ENCODE measurements at places on chromosomes 7 and 10.

DNA sequence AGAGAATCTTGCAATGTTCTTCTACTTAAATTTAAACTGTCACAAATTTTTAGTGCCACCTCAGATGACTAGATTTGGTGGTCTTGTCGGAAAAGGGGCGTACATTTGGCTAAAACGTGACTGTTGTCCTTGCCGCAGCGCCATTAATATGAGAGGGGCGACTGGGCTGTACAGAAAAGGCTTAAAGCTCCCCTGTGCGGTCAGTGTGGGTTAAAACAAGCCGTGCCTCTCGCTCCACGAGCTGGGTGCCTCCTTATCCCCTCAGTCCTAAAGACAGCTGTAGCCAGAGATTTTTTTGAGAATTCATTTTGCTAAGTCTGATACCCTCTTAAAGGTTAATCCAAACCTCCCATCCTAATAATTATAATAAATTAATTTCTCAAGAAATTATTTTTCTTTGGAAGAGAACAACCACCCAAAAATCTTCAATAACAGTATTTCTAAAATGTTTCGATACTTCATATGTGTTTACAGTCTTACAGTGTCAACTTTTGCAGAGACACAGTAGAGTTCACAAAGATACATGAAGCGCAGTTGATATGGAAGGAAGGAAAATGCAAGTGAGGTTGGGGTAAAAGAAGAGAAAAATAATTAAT, 68.6 kb downstream of the C7orf25 start:
- peak; percentile 5 for DNase-seq

DNA sequence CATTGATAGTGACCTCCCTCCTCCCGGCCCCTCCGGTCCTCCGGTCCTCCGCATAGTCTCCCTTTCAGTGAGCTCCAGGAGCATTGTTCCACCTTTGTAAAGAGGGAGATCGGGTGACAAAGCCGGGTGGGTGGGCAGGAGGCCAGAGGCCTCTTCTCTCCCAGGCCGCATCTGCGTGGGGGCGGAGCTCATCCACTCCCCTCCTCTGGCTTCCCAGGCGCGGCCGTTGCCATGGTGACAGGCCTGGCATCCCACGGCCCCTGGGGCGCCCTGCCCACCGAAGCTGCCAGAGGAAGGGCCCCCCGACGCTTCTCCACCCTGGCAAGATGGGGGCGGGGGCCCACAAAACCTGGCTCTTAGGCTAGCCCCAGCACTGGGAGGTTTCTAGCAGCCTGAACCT, 4.4 kb upstream of the FZD9 start:
- DNase-seq: peak; percentile 50

GRCh38 chr7:22782616-22783232, 39.9 kb downstream of the TOMM7 start:
- peak; percentile 33 for DNase-seq

- no peak for DNase-seq
Observed at GRCh38 chr10:102499356-102499755, 3.2 kb downstream of the ACTR1A start.

- peak; percentile 24 for DNase-seq
Observed at GRCh38 chr7:20541608-20542349, 73.7 kb upstream of the ABCB5 start.

DNA sequence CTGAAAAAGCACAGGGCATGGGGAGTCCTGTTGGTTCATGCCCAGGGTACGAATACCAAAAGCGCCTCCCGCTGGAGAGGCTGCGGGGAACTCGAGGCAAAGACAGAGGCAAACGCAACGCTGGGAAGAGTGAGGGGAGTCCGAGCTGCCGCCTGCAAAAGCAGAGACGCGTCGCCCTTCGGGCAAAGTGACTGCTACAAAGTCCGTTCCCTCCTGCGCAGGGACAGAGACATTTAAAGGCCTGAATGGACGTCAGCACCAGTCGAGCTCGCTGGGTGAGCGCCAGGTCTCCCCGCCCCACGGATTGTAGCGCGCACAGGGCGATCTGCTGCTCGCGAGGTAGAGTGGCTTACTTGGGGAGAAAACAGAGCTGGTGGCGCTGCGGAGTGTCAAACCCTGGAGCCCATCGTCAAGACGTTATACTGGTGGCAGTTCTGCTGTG, 732.8 kb downstream of the ZWINT start:
- DNase-seq: peak; percentile 3

- no peak for DNase-seq
Observed at GRCh38 chr7:157018997-157019608, 8.6 kb upstream of the MNX1 start.

- peak; percentile 20 for DNase-seq
Observed at GRCh38 chr10:102408728-102409603, 9.6 kb downstream of the PSD start.

- no peak for DNase-seq
Observed at GRCh38 chr10:20085115-20085514, 268.9 kb downstream of the PLXDC2 start.

GRCh38 chr7:38323156-38323555, 49.7 kb upstream of the TARP start:
- no peak for DNase-seq

GRCh38 chr10:50437248-50437647, 185.9 kb upstream of the ASAH2 start:
- no peak for DNase-seq

- no peak for DNase-seq
Observed at GRCh38 chr10:35470248-35470924, 134.1 kb downstream of the CCNY start.

GRCh38 chr7:138882249-138882648, 84.3 kb upstream of the ATP6V0A4 start:
- DNase-seq: no peak

DNA sequence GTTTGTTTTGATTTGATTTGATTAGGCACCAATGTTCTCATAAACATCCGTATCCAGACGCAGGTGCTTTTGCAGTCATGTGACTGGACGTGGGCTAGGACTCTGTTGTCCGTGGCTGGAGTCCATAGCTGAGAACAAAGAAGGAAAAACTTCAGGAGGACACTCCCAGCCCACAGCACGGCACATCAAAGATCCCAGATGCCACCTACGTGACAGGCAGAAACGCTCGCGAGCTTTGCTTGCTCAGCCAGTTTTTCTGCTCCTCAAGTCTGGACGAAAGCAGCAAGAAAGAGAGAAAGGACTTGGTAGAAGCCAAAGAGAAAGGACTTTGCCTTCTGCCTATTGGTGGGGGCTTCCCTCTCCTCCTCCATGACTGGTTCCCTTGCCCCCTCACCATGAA, 6.9 kb upstream of the ZKSCAN1 start:
- DNase-seq: peak; percentile 14

DNA sequence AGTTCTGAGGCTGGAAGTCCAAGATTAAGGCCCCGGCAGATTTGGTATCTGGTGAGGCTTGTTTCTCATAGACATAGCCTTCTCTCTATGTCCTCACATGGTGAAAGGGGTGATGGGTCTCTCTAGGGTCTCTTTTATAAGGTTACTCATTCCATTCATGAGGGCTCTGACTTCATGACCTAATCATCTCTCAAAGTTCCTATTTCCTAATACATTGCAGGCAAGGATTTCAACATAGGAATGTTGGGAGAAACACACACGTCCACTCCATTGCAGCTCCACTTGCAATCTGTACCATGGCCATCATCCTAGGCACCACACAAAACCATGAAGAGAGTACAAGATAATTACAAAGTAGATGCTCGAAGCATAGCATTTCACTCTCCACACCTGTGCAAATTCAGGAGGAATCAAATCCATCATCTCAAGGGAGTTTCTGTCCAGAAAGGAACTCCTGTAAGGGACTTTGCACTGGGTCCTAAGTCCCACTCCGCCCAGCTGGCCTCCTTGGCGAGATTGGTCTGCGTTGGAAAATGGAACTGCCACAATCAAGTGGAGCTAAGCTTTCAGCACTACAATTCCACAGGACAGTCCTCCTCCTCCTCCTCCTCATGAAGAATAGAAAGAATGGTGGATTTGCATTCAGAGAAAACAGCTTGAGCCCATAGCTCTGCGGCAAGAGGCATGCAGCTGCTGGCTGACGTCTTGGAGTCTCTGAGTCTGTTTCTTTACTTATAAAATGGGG, 8.8 kb downstream of the DDC start:
- no peak for DNase-seq

- no peak for DNase-seq
Observed at GRCh38 chr10:2985729-2986232, 81.6 kb upstream of the PFKP start.

DNA sequence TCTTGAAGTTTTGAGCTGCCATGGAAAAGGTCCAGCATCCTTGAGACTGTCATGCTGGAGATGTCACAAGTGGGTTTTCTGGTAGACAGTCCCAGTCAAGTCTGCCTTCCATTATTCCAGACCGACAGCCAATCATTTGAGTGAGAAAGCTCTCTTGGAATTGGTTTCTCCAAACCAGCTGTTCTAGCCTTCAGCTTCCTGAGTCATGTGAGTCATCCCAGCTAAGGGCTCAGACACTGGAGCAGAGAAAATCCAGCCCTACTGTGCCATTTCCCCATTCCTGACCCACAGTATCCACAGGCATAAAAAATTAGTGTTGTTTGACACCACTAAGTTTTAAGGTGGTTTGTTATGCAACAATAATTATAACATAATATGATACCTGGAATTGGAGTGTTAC, 219.0 kb downstream of the ADRA2A start:
- no peak for DNase-seq

DNA sequence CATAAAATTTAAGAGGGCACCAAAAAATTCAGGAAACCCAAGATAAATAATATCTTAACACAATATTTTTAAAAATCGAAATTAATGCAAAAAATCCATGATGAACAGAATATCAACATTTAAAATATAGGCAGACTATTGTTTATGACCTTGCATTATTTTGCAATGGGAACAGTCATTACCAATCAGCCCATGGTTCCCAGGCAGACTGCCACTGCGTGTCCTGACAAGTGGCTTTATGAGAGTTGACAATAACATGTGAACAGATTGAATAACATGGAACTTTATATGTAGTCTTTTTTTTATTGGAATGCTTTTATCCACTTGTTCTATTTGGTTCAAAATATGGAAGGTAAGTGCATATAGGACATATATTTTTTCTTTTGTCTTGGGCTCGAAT, 3.1 kb upstream of the AVPI1 start:
- no peak for DNase-seq

- no peak for DNase-seq
Observed at GRCh38 chr7:88735920-88736319, 23.6 kb upstream of the ZNF804B start.

DNA sequence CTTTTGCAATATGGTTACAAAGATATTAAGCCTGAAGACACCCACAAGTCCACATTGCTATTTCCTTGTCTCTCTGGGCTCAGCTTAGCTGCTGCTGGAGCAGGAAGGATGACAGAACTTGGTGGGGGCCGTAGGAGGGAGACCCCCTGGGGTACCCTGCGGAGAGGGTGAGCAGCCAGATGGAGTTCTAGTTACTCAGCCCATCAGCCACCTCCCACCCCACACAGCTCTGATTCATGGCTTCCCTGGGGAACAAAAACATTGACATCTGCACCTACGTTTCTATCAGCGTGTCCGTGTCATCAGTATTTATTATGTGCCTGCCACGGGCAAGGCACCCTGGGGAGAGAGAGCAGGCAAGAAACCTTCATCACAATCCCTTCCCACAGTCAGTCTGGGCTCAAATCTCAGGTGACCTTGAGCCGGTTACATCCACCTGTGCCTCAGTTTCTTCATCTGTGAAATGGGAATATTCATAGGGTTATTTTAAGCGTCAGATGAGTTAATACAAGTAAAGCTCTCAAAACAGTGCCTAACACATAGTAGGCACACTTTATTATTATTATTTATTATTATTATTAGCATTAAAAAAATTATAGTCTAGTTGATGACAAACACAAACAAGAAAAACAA, 131.5 kb downstream of the C10orf105 start:
- DNase-seq: no peak

- DNase-seq: no peak
Observed at GRCh38 chr7:25580141-25580540, 351.9 kb upstream of the NPVF start.

DNA sequence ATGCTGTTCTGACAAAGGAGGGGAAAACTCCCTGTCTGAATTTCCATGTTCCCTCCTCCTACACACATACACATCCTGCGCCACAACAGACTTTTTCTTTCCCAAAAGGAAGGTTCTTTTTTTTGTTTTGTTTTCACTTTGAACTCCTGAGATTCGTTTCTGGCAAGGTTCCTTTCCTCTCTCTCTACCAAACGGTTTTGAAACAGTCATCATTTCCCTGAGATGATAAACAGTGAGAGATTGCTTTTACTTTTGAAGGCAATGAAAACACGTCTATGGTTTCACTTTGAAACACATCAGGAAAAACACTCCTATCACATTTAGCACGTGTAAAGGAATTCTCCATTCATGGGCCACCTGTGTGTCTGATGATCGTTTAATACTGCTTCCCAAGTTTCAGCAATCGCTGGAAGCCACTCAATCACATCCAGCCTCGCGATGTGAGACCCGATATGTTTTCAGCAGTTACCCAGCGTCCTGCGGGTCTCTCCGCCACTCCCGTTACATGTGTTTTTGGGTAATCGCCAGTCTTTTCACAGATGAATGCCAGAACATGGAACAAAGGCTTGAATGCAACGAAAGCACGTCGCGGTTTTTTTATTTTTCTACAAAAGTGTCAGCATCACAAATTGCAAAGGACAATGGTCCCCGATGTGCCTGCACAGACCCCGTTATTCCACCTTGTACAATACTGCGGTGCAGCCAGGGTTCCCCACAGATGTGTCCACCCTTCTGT, 62.8 kb upstream of the CUX1 start:
- DNase-seq: no peak

GRCh38 chr7:111162692-111163091, 71.8 kb downstream of the LRRN3 start:
- no peak for DNase-seq

GRCh38 chr10:20892796-20893195, 4.3 kb downstream of the NEBL start:
- no peak for DNase-seq

DNA sequence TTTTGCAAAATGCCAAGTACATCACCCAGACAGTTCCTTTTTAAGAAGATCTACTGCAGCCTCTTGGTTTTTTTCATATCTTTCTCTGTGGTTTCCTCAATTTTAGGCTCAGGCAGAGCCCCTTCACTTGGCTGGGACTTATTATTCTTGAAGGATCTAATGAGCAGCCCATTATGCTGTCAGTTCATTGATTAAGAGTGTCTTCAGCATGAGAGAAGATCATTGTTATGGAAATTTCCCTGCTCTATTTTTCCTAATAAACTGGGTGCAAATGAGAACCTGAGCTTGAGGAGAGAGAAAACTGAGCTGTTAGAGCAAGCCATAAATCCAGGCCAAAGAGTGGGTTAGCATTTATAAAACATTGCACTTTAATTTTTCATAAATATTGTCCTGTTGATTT, 146.5 kb downstream of the SEC23IP start:
- DNase-seq: no peak

DNA sequence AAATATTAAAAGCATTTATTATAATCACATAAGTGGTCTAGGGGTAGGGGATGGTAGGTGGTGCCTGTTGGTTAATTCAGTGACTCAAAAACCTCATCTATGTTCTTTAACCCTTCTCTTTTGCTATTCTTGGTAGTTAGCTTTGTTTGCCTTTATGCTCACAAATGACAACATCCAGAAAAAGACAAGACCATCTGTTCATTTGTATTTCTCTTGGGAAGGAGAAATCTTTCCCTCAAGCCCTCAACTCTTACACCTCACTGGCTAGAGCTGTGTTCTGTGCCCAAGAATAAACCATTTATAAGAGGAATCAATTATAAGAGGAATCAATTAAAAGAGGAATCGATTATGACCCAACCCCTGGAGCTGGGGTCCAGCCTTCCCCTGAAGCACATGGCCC, 10.8 kb upstream of the IFRD1 start:
- DNase-seq: no peak

GRCh38 chr10:101762736-101763135, 13.2 kb downstream of the FGF8 start:
- no peak for DNase-seq

- DNase-seq: no peak
Observed at GRCh38 chr7:117148971-117149370, 173.9 kb downstream of the WNT2 start.
